ENCODE measurements at places on chromosomes 5 and 9.

DNA sequence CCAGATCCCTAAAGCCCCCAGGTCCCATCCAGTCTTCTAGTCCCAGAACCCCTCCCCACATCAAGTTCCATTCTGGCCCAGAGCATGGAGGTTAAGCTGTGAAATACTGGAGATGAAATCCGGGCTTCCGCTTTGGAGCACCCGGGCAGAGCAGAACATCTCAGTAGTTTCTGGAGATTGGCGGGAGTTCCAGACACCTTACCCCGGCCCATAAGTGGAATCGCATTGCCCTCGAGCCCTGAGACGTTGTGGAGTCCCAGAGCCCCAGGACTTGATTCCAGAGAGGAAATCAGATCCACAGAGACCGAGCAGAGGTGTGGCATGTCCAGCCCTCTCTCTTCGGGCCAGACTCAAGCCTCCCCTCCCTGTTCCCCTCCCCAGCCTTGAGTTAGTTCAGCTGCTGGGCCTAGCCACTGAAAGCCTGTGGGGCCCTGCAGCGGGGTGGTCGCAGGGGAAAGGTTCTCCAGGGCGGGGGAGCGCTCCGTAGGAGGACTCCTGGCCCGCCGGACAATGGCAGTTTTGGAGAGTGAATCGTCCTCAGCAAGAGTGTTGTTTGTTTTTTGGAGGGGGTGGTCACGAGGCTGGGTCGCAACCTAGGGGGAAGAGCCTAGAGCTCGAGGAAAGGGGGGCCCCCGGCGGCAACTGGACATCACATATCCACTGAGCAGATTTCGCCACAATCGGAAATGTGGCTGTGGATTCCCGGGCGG is 1.0 kb upstream of the PAX5 start:
- DNase-seq, result no peak

GRCh38 chr9:121138973-121139372 is 62.7 kb downstream of the RAB14 start:
- DNase-seq, result no peak

GRCh38 chr5:87392801-87393200 is 19.9 kb downstream of the CCNH start:
- no peak for DNase-seq

DNA sequence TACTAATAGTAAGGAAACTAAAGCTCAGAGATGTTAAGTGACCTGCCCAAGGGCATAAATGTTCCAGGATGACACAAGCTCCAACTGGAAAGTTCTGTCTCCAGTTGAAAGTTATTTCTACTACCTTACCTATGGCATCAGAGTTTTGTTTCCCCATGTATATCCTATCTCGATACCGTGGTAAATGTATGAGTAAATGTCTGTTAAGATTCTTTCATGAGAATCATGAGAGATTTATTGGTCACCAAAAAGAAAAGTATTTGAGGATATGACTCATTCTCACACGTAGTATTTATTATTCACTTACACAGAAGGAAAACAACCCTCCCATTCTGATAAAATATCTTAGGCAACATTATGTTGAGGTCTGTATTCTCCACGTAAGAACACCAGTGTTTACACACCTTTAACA is 11.1 kb upstream of the SHOC1 start:
- DNase-seq, result no peak

DNA sequence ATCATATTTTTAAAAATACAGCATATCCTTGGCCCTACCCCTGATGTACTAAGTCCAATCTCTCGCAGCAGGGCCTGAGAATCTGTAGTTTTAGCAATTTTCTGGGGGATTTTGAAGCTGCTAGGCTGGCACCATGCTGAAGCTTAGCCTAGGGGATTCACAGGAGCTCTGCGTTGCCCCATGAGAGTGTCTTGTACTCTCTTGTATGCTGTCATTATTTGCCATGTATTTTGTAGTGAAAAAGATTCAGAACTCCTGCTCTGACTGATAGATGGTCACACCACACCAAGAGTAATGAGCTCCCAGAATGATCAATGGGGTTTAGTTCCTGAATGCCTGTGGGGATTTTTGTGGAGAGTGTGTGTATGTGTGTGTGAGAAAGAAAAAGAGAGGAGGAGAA is 20.7 kb upstream of the TRMT10B start:
- DNase-seq, result no peak

DNA sequence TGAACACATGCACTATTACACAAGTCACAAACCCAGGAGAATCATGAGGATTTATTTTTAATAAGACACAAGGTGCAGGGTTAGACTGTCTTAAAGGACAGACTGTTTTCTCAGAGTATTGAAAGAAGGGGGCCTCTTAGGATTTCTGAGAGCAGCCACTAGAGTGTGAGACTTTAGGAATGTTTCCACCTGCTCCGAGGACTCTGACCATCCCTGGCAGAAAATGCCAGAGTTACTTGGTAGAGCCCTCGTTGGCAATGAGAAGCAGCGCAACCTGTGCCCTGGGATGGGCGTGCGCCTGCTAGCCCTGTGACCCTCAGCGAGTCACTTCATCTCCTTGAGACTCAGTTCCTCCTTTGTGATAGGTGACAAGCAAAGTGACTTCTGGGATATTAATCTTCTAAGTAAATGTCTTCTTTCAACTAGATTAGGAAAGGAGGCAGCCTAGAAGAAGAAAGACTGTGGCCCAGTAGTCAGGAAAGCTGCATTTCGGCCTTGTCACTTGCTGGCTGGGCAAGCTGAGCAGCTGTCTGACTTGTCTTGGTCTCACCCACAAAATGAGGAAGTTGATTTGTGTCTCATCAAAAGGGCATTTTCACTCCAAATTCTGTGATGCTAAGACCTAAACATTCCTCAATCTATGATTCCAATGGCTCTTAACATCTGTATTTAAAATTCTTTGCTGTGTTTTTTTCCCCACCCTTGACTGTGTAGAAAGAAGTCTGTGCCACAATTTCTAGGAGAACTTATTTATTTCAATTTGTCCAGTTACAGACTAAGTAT is 60.5 kb downstream of the PTCD2 start:
- DNase-seq, result no peak

- no peak for DNase-seq
Measured at GRCh38 chr9:134315716-134316448, 10.4 kb upstream of the RXRA start.

- no peak for DNase-seq
Measured at GRCh38 chr5:145068721-145069120, 766.4 kb downstream of the PRELID2 start.

- DNase-seq, result no peak
Measured at GRCh38 chr5:100840789-100841188, 62.3 kb downstream of the ST8SIA4 start.

DNA sequence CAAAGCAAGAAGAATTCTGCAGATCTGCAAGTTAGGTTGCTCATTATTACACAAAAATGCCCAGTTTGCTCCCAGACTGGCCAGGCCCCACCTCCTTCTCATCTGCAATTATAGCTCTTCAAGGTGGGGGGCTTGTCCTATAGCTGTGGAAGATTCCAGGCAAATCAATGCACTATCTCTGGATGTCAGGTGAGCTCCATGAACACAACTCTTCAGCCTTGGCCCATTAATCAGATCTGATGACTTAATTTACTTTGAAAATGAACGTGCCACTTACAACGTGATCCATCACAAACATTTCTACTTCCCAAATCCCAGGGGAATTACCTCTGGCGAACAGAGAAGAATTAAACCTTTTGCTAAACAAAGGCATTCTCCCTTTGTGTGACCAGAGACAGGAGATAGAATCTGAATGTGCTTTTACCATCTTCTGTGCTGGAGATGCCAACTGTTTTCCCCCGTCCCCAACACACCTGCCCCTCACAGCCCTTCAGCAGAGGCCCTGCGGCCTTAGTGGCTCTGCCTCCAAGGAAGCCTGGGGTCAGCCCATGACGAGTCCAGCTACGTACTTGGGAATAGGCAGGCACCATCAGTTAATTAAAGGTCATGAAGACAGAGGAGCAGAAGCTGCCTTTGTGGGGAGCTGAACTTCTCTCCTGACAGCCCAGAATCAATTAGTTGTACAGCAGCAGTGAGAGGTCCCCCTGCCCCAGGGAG is 60.5 kb downstream of the SNX18 start:
- no peak for DNase-seq

- DNase-seq, result no peak
Measured at GRCh38 chr9:137255448-137256114, 454 bp downstream of the NELFB start.

DNA sequence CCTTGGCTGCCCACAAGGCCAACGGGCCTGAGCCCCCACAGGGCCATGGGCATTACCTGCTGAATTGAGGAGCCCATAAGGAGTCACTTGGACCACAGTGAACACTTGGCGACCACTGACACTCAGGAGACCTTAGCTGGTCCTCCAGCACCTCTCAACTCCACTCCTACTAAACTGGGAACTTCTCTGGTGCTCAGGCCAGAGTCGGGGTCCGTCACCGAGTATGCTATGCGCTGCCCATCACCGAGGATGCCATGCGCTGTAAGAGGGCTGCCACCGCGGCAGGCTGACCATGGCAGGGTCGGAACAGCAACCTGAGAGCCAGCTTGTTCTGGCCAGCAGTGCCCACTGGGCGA is 600 bp upstream of the SQSTM1 start:
- no peak for DNase-seq

DNA sequence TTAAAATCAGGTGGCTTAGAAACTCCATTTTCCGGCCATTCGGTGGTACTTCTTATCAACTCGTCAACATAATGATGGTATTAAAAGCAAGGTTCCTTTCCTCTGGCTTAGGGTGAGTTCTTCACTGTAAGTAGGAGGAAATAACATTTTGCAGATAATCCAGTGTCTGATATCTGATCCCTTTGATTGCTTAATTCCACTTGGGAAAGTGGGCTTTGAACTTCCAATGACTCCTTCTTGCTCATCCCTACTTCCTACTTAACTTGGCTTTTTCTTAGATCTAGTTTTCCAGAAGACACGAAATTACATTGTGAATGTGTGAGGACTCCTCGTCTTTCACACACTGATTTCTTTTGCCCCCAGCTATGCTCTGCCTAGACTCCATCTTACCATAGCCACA is 31.5 kb downstream of the DDX31 start:
- DNase-seq, result no peak

- no peak for DNase-seq
Measured at GRCh38 chr9:28206280-28206679, 633.0 kb upstream of the C9orf72 start.

GRCh38 chr9:401223-401622 is 186.6 kb downstream of the DOCK8 start:
- no peak for DNase-seq

- no peak for DNase-seq
Measured at GRCh38 chr9:78626971-78627370, 330.0 kb downstream of the PSAT1 start.

DNA sequence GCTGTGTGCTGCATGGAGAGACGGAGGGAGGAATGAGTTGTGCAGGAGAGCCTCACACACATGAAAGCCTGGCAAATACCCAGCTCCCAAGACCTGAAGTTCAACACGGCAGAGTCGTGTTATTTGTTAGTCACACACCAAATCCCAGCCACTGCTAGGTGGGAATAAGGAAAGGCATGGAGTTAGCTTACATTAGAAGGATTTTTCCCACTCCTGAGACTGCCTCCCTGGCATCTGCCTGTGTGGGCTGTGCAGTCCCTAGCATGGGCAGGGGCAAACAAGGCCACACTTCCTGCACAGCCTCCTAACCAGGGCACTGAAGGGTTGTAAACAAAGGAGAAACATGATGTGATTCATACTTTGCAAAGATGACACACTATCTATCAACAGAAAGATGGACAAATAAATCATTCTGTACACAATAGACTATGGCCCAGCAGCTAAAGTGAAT is 306.8 kb downstream of the SPOCK1 start:
- DNase-seq, result no peak

DNA sequence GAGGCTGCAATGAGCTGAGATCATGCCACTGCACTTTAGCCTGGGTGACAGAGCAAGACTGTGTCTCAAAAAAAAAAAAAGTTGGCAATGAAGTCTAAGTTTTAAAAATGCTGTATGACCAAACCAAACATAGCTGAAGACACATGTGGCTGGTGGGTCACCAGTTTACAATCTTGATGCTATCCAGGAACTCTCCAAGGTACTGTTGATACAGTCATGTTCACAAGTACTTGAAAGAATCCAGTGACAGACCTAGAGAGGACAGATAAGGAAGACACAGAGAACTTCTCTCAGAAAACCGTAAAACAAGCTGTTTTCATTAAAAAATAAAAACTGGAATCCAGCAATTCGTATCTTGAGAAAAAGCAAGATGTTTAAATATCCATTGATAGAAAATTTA is 95.7 kb downstream of the ACTBL2 start:
- DNase-seq, result no peak

GRCh38 chr5:139147483-139148087 is 50.6 kb downstream of the SIL1 start:
- DNase-seq, result no peak

DNA sequence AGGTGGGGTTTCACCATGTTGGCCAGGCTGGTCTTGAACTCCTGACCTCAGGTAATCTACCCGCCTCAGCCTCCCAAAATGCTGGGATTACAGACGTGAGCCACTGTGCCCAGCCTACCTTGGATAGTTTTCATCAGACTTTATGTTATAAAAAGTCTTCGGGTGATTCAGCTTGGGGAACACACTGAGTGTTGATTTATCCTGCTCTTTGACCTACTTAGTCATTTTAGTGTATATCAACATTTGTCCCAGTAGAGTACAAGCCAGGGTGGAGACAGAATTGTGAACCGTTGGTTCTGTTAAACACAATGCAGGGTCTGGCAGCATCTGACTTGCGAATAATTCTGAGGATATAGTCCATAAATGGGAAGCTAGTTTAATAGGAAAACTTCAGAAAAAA is 39.7 kb downstream of the NFX1 start:
- DNase-seq, result no peak

GRCh38 chr9:3650994-3651622 is 125.3 kb upstream of the RFX3 start:
- no peak for DNase-seq

- peak; percentile 18 for DNase-seq
Measured at GRCh38 chr9:137492464-137493363, 33.6 kb upstream of the NSMF start.

GRCh38 chr5:13470975-13471374 is 473.5 kb downstream of the DNAH5 start:
- DNase-seq, result no peak

- no peak for DNase-seq
Measured at GRCh38 chr9:9045072-9045471, 1245.5 kb upstream of the DMAC1 start.

DNA sequence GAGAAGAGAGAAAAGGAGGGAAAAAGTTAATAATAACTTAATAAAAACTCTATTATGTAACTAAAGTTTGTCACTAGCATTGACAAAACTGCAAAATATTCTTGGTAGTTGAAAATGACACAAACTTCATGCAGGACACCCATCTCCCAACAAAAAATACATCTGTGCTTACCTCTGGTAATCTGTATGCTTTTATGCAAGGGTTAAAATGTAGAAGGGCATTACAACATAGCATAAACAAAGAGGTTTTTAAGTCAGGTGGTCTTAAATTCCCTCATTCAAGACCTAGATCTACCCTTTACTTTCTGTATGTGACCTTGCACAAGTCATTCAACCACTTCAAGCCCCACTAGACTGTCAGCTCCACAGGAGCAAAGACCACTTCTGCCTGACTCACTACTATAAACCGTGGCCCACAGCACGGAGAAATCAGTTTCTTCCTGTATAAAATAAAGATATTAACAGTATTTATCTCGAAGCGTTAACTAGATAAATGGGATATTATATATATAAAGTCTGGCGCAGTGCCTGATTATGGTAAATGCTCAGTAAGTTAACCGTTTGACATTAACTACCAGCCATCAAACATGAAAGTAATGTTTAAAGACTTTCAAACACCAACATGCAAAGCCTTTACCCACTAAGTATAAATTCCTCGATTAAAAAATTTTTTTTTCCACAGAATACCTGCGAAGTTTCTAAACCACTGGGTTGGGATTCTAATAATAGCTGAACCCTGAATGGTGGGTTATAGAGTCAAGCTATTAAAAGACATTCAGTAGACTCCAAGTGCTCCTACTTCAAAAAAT is 2.0 kb downstream of the FBXL17 start:
- no peak for DNase-seq

Measured in stimulated activated CD4-positive, alpha-beta T cell treated with anti-CD3 and anti-CD28 coated beads, Interleukin-15, amount 100 ng/mL, for 48 hours (primary cell).